ENCODE measurements at places on chromosomes 6 and 20.

- DNase-seq = peak; percentile 89
Measured at GRCh38 chr6:25717866-25718740, 36.4 kb upstream of the SLC17A4 start.

GRCh38 chr6:74091136-74091793 lies 395.3 kb downstream of the CD109 start:
- peak; percentile 76 for DNase-seq

DNA sequence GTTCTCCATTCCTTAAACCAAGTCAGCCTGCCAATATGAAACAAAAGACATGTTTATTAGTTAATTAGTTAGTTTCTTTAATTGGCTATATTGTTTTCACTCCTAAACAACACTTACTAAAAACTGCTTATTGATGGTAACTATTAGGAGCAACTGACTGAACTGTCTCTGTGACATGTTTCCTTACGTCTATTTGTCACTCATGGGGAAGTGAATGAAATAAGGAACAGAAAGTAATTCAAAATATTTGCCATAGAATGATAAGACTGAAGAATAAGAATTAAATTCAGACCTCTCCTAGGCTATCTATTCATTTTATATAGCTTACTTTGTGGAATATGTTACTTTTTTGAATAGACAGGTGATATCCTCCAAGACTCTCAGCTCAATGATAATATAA lies 217.2 kb downstream of the LAMA2 start:
- no peak for DNase-seq

- DNase-seq = no peak
Measured at GRCh38 chr20:59137532-59137931, 26.1 kb upstream of the ZNF831 start.

- no peak for DNase-seq
Measured at GRCh38 chr6:21278375-21278745, 315.2 kb upstream of the SOX4 start.

GRCh38 chr20:10733122-10733521 lies 59.3 kb upstream of the JAG1 start:
- no peak for DNase-seq

- DNase-seq = no peak
Measured at GRCh38 chr6:165831812-165832510, 168.9 kb upstream of the PDE10A start.

- no peak for DNase-seq
Measured at GRCh38 chr6:27178860-27179259, 68.6 kb upstream of the PRSS16 start.

DNA sequence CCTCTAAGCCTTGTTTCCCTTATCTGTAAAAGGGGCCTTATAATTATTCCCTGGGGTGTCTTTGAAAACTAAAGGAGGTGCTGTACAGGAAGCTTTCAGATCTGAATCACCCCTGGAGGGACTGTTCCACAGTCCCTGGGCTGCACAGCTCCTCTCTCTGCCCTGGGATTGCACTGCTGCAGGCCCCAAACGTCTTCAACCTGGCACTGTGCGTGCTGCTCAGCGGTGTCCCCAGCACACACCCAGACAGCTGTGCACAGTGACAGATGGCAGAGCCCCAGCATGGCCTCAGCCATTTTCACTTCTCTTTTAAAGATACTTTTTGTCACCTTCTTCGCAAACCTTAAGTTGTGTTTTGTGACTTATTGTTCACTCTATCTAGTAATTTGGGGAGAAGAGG lies 50.7 kb upstream of the INSM1 start:
- no peak for DNase-seq

GRCh38 chr20:15131176-15131575 lies 793.8 kb upstream of the FLRT3 start:
- DNase-seq = no peak

GRCh38 chr20:32013326-32013725 lies 3.1 kb downstream of the CCM2L start:
- no peak for DNase-seq

DNA sequence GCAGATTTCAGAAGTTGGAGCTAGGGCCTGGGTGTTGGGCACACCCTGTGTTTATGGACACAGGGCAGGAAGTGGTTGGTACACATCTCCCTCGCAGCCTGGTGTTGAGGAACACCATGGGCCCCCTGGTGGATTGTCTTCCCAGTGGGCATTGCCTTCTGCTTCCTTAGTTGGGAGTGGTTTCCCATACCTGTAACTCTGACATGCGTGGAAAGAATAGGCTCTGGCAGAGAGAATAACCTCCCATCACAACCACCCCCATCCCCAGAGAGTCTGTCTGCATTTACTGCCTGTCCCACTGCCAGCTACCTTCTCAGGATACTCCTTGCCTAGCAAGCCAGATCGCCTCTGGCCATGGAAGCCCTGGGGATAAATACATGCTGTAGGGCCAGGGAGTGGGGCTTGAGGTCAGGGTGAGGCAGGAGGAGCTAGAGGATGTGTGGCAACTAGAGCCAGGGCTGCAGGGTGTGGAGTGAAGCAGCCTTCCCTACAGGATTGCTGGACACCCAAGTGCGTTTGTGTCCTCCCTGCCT lies 14.7 kb downstream of the LRRC73 start:
- no peak for DNase-seq

DNA sequence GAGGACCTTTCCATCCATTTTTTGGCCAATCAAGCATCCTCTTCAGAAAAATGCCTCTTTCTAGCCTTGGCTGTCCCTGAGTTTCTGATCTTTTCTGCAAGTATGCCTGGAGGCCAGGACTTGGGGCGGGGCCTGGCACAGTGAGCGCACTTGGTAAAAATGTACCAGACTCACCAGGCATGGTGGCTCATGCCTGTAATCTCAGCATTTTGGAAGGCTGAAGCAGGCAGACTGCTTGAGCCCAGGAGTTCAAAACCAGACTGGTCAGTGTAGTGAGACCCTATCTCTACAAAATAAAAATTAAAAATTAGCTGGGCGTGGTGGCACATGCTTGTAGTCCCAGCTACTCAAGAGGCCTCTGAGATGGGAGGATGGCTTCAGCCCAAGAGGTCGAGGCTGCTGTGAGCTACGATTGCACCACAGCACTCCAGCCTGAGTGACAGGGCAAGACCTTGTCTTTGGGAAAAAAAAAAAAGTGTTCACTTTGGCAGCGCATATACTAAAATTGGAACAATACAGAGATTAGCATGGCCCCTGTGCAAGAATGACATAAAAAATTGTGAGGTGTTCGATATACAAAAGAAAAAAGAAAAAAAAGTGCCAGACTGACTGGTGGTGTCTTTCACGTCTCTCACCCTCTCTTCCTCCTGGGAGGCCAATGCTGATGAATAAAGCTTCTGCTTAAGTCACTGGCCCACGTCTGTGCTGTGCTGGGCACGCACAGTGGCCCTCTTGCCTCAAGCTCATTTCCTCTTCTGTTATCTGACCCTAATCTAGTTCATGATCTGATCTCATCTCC lies 18.1 kb upstream of the SLC9A8 start:
- no peak for DNase-seq

DNA sequence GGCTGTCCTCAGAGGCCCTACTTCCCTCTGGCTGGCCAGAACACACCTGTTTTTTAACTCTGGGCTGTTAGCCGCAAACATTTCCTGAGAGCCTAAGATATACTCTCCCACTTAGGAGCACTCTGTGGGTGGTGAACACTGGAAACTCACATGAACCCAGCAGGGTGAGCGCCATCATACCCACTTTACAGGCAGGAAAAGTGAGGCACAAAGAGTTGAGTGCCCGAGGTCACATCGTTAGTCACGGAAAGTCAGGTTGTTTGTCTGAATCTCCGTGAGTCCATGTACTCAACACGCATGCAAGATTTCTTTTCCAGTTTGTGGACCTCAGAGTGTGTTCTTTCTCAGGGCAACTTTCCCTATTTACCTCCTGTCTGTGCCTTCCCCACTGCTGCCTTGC lies 1.9 kb downstream of the BAK1 start:
- DNase-seq = no peak

- peak; percentile 65 for DNase-seq
Measured at GRCh38 chr6:54695815-54696214, 150.8 kb upstream of the FAM83B start.

GRCh38 chr20:33835615-33836172 lies 24.5 kb downstream of the CHMP4B start:
- DNase-seq = no peak

DNA sequence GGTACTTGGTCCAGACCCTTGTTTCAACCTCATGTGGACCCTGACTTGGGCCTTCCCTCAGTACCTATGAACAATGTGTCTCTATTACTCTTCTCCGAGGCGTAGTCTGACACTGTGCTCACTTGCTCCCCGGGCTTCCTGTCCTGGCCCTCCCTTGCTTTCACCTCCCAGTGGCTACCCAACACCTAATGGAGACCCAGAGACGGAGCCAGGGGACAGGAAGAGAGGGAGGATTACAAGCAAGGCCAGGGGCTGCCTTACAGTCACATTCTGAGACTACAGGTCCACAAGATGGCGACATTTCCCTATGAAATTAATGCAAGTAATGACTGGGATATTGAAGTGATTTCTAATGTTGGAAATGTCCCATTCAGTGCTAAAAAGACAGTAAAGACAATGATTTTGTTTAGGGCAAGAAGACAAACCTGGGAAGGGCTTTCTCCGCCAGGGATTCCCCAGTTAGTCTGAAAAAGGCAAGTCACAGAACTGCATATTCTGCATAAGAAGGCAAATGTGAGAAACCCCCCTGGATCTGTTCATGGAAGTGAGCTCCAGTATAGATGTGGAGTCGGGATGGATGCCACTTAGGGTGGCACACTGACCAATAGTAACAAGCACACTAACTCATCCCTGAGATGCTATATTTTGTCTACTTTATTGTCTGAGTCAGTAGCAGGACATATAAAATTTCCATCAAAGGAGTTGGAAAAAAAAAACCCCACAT lies 44.0 kb upstream of the ZBTB24 start:
- DNase-seq = peak; percentile 89

- no peak for DNase-seq
Measured at GRCh38 chr6:92962846-92963245, 456.5 kb downstream of the EPHA7 start.

DNA sequence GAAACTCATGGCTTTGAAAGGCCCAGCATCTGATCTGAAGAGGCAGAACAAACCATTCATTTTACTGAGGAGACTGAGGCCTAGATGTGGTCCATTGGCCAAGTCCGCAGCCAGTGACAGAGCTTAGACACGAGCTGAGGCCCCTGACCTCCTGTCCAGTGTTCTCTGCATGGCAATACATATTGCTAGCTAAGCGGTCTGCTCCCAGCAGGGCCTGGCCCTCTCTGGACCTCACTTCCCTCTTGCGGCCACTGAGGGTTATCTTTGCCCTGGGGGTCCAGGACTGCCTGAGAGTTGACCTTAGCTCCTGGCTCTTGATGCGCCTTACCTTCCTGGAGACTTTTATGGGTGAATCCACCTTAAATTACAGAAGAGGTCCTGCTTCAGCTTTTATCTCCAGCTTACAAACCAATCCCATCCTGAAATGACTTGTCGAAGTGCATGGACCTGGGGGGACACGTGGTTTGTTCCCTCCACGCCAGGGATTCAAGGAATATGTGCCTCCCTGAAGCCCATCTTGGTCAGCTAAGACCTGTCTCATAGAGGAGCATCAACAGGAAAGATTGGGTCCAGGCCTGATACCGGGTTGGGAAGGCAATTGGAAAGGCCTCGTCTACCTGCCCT lies 75.6 kb downstream of the CNBD2 start:
- DNase-seq = no peak

DNA sequence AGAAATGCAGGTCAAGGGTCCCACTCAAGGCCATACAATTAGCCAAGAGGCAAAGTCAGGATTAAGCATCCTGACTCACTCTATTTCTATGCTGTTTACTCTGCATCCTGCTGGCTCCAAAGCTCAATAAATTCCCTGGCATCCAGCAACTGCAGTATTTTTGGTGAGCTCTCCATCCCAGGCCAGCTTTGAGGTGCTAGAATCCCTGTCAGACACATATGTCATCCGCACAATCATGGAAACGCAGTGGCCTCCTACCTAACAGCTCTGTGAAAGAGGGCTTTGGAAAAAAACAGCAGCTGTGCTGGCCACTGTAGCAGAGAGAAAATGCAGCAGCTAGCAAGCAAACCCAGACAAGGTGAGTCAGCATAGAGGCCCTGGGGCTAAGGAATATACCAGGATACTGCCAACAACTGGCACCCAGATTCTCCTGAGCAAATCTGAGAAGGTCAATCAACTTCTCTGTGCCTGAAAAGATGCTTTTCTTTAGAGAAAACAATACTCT lies 58.4 kb downstream of the ANKEF1 start:
- DNase-seq = no peak

GRCh38 chr20:64176971-64177370 lies 12.7 kb downstream of the MYT1 start:
- DNase-seq = no peak

- no peak for DNase-seq
Measured at GRCh38 chr20:12698817-12699216, 310.0 kb upstream of the SPTLC3 start.

DNA sequence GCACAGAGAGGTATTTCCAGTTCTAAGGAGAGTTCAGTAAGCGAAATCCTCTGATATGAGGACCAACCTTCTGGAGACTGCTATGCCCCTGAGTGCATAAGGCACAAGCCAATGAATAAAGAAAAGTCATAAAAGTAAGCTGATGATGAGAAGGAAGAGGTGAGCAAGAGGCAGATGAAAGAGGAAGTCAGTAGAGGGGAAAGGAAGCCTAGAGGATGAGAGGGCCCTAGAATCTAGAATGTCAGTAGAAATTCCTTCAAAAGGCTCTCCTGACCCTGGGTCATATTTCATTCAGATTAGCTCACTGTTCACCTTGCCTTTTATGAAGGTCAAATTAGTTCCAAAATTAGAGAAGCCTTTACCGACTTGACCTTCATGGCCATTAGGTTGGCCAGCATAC lies 209.2 kb downstream of the CD83 start:
- DNase-seq = no peak

DNA sequence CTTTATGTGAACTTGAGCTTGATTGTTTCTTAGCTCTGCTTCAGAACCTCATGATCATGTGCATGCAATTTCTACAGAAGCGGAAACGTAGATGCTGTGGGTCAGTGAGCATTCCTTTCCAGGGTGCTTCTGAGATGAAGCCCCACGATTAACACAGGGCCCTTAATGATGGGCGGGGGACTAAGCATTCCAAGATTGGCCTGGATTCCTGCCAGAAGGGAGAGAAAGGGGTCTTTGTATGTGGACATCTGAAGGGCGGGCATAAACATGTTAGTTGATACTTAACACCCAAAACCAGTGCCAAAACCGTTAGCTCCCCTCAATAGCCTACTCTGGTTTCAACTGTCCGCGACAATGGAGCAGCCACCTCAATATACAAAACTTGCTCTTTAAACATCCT lies 46.9 kb upstream of the POU3F2 start:
- DNase-seq = no peak

DNA sequence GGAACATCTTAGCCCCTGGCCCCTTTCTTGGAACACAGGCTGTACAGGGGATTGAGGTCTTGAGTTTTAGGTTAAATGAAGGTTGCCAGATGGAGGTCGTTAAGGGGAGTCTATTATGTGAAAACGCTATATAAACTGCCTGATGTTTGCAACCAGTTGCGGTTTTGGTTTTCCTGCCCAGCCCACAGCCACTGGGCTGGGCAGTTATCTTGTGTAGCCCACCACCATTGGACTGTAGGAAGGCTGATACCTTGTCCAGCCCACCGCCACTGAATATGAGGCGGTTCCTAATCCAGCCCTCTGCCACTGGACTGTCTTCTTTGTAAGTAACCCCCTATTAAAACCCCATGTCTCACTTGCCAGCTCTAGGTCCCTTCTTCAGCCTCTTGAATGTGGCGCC lies 42.3 kb upstream of the COL21A1 start:
- DNase-seq = peak; percentile 69

- no peak for DNase-seq
Measured at GRCh38 chr20:51182571-51182970, 159.7 kb upstream of the KCNG1 start.

GRCh38 chr20:4451487-4452081 lies 270.1 kb upstream of the PRND start:
- no peak for DNase-seq

GRCh38 chr6:11426571-11426970 lies 111.0 kb upstream of the TMEM170B start:
- no peak for DNase-seq
